ENCODE measurements at places on chromosomes 13 and 19.

DNA sequence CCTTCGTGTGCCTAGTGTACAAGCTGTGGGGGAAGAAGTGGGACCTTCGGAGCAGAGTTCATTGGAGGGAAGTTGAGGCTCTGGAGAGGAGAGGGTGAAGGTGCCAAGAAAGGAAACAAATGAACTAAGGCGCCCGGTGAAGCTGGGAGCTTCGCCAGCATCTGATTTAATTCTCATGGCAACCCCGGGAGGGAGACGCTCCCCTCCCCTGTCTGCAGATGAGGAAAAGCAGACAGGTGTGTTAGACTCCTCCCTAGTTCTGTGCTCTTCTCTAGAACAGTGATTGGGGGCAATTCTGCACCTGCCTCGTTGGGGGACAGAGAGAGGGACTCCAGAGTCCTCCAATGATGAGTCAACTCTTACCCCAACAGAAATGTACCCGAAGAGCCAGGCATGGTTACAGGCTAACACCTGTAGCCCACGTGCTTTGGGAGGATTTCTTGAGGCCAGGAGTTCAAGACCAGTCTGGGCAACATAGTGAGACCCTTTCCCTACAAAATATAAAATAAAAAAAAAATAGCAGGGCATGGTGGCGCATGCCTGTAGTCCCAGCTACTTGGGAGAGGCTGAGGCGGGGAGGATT, 4.2 kb downstream of the SSC5D start:
- DNase-seq: no peak

GRCh38 chr19:53254411-53255341, at the start of gene ZNF677:
Gene ZNF677 (minus strand): TSS chr19:53254873. CDS start chr19:53251550, 3,323 bp downstream.
- peak; percentile 85 for DNase-seq

- DNase-seq: no peak
Measured at GRCh38 chr19:24166055-24166454, 79.1 kb downstream of the ZNF254 start.

- DNase-seq: no peak
Measured at GRCh38 chr13:27168906-27169657, 2.5 kb downstream of the USP12 start.

- DNase-seq: no peak
Measured at GRCh38 chr13:98584668-98585397, 7.9 kb upstream of the STK24 start.

DNA sequence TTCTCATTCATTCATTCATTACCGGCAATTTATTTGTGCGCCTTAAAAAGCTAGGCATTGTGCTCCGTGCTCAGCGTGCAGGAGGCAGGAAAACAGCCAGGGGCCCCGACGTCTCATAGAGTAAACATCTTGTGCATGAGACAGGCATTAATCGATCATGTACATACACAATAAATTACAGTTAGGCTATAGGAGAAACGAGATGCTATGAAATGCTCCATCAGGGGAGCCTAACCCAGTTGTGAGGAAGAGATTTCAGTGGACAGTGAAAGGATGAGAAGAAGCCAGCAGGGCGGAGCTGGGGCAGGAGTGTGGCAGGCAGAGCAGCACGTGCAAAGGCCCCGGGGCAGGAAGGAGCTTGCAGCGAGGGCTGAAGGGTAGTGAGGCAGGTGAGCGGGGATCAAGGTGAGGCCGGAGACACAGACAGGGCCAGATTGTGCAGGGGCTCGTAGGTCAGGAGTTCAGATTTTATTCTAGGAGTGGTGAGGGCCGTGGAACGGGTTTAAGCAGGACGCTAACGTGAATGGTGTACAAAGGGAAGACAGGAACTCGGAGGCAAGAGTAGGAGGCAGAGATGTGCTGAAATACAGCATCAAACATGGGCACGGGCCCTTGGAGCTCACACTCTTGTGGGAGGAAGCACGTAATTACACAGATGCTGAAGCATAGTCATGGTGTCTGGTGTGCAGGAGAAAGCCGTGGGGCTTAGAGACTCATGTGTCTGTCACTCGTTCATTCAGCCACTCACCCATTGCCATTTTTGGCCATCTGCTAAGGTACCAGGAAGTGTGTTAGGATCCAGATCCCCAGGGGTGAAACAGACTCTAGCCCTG, 7.8 kb upstream of the CACNG6 start:
- DNase-seq: no peak

- DNase-seq: no peak
Measured at GRCh38 chr13:60620611-60621395, 223.8 kb downstream of the TDRD3 start.

Measured in upper lobe of left lung (tissue), 6 donors.